ENCODE measurements at places on chromosomes 16 and 17.

- DNase-seq = peak; percentile 41
Observed at GRCh38 chr16:85554889-85555718, 58.0 kb upstream of the GSE1 start.

DNA sequence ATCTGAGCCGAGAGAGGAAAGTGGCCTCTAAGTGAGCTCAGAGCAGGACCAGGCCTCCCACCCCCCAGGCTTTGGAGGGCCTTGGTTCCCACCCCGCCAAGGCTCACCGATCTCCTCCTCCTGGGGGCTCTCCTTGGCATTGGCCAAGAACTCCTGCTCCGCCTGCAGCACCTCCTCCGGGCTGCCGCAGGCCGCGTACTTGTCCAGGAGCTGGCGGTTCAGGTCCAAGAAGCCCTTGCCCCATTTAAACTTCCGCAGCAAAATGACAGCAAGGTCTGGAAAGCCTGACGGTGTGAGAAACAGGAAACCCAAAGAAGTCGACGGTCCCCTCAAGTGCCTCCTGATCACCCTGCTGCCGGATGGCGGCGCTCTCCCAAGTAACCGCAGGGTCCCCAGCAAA lies 1.7 kb downstream of the TSR3 start:
- DNase-seq = no peak

DNA sequence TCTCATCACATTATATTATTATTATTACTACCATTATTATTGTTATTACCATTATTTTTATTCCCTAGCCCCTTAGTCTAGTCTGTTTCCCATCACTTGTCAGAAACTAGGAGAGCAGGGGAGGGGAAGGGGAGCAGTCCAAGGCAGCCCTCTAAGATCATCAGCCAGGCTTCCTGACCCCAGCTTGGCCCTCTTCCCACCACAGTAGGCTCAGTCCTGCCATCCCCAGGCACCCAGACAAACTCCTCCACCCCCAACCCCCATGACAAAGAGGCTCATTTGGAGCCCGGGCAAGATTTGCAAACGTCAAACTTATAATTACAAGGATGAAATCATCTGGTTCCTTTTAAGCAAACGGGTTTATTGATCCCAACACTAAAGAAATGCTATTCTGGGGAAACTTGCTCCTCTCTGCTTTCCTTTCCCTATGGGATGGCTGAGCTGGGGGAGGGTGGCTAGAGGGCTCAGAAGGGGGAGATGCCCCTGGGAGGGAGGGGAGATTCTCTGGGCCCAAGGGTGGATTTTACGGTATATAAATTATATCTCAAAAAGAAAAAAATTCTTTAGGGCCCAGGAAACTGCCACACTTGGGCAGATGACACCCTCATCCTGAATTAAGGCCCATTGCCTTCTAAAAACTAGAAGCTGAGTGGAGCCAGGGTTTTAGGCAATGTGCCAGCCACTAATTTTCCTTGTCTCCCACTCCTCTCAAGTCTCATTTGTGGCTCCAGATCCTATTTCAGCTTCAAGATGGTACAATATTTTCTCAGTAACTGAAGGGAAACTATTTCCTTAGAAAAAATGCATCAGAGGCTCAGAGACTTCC lies 4.4 kb upstream of the CBFB start:
- DNase-seq = no peak

GRCh38 chr16:85246973-85247372 lies 134.7 kb upstream of the CIBAR2 start:
- no peak for DNase-seq

Data from activated CD4-positive, alpha-beta T cell treated with anti-CD3 and anti-CD28 coated beads for 24 hours (primary cell).